ENCODE measurements at places on chromosomes 13 and 19. TPM values are rescaled to one million over a fixed set of nuclear protein-coding genes. Genes with fewer than 3 reads are reported as not detected.

GRCh38 chr13:107329991-107330390 is 762.1 kb upstream of the ARGLU1 start:
- DNase-seq, result peak; percentile 1

VMAC gene
- total RNA-seq, result 4.4 TPM

CACNG7 gene
- not detected for total RNA-seq

DNA sequence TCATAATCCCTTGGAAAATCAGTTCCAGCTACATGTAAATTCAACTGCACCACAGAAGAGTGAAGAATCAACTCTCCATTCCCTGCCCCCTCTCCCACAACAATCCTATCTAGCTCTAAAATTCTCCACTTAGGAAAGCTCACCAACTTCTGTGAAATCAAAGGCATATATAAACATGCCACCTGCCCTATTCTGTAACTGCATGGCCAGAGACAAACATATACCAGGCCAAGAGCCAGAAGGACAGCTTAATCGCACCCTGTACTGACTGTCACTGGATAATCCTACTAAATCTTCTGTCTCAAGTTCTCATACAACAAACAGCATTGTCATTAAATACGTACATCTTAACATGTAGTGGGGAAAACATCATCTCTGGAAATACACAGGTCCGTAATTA is 58.2 kb upstream of the EEF1AKMT1 start:
- no peak for DNase-seq

DNA sequence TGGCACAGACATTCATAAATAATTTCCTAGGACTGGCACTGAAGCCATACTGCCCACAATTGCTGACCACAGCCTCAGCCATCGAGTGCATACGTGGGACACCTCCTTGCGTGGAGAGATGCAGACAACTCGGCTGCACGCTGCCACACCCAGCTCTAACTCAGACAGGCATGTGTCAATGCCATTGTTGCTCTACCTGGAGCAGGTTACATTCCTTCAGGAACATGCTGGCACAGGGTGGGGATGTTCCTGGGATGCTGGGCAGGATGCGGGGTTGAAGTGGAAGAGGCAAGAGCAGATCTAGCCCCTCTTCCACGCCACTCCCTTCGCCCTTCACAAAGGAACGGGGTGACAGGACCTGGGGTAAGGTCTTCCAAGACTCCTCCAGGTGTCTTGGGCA is 24.2 kb upstream of the SLC35E1 start:
- no peak for DNase-seq

DNA sequence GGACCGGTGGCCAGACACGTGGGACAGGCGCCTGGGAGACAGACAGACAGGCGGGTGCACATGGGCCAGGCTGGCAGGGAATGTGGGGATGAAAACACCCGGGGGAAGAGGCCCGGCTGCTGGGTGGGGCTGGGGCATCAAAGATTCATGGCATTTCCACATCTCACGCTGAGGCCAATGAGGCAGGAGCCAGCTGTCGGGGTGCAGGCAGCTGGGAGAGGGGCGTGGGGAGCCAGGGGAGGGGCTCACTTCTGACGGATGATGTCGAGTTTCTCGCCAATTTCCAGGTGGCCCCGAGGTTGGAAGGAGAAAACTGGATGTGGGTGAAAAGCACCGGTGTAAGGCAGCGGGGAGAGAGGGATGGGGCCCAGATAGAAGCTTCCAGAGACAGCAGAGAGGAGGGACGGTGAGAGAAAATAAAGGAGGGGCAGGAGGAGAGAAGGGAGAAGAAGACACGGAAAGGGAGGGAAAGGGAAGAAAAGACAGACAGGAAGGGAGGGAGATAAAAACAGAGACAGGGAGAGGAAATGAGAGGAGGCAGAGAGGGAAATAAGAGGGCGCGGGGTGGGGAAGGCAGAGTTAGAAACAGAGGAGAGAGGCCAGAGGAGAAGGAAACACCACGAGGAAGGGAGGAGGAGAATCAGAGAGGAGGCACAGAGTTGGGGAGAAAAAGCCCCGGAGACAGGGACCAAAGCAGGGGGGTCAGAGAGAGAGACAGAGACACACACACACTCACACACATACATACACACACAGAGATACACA is 8.0 kb upstream of the CCER2 start:
- DNase-seq, result no peak

NRTN gene
- total RNA-seq, result 0.67 TPM

- no peak for DNase-seq
These were observed 178.2 kb downstream of the B3GLCT start for GRCh38 chr13:31377946-31378345.

GRCh38 chr13:108947551-108948030 is 318.2 kb downstream of the MYO16 start:
- DNase-seq, result no peak

DNA sequence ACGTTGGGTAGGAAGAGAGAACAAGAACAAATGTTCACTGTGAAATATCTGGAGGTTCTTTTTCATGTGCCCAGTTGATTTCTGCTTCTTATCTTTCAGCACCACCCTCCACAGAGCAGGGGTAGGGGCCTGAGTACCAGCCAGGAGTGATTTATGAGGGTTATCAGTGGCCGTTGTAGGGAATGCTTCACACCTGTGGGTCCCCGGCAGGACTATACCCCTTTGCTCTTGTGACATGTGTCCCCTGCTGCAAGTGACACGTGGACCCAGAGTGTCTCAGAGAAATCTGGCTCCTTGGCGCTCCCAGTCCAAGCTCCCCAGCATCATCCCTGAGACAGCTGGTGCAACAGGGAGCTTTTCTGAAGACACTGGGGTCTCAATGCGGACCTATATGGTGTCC is 29.7 kb downstream of the SIAH3 start:
- no peak for DNase-seq

- DNase-seq, result no peak
These were observed 4.8 kb downstream of the RNF126 start for GRCh38 chr19:658059-658839.

GRCh38 chr13:44021422-44021821 is 141.7 kb downstream of the LACC1 start:
- no peak for DNase-seq

DNA sequence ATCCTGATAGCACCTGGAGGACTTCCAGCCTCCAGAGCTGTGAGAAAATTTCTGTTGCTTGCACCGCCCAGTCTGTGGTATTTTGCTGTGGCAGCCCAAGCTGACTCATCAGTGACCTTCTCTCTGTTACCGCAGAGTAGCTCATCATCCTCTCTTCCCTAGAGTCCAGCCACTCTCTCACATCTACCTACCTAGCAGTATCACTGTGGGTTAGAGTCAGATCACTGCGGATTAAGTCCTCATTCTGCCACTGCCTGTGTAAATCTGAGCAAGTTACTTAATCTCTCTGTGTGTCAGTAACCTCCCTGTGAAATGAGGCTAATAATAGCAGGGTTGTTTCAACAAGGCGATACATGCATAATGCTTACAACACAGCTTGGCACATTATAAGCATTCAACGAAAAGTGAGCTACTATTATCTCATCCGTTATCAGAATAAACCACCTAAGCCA is 40.3 kb upstream of the USPL1 start:
- DNase-seq, result peak; percentile 95

DNA sequence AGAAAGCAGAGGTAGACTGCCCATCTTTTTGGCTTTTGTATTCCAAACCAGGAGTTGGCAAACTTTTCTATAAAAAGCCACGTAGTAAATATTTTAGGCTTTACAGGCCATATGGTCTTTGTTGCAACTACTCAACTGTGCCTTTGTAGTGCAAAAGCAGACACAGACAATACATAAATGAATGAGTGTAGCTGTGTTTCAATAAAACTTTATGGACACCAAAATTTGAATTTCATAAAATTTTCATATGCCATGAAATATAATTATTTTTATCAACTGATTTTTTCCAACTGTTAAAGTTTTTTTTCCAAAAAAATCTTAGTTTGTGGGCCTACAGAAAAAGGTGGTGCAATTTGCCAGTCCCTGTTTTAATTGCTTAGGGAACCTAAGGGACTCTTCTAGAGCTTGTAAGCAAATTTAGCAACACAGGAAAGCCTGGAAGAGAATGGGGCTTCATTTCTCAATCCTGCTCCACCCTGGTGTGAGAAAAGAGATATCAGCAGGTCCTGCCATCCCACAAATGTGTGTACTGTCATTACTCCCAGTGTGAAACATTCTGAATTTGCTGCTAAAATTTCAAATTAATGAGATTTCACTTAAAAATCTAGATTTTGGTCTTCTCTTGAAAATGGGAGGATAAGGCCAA is 194.2 kb downstream of the RGCC start:
- no peak for DNase-seq

NLRP5 gene
- total RNA-seq, result not detected

GRCh38 chr13:21673539-21673788 is 2.6 kb downstream of the FGF9 start:
- no peak for DNase-seq

DNA sequence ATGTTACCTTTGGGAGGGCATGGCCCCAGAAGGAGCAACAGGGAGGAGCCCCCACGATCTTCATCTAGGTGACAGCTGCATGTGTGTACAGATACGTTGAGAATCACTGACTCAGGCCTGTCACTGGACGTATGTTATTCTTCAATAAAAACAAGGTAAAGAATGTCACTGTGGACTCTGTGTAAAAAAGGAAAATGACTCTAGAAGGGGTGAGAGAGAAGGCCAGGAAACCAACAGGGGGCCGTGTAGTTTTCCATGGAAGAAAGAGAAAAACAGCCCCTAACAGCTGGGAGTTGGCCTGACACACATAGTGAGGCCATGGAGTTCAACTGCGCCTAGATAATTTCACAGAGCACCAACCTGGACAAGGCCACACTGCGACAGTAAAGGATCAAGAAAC is 1.9 kb upstream of the LYPD3 start:
- DNase-seq, result no peak

DNA sequence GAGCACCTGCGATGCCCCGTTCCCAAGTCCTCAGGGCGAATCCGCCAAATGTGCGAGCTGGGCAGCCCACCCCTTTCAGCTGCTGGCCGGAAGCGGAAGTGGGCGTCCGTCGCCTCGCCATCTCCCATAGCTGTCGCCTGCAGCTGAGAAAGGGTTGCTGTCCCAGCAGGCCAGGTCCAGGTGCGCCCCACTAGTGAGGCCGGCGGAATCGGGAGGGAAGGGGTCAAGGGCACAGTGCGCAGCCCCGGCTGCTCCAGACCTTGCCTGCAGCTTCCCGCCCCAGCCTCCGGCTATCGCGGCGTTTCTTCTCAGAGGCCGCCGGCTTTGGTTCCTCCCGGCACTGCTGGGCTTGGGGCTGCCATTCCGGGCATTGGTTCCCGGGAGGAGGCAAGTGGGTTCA is at the start of gene ZNF177:
Gene ZNF177, plus strand, starts transcription at position 109 of the 400 bp plus-strand sequence. CDS start 15,299 bp downstream, outside the sequence.
- no peak for DNase-seq

DNA sequence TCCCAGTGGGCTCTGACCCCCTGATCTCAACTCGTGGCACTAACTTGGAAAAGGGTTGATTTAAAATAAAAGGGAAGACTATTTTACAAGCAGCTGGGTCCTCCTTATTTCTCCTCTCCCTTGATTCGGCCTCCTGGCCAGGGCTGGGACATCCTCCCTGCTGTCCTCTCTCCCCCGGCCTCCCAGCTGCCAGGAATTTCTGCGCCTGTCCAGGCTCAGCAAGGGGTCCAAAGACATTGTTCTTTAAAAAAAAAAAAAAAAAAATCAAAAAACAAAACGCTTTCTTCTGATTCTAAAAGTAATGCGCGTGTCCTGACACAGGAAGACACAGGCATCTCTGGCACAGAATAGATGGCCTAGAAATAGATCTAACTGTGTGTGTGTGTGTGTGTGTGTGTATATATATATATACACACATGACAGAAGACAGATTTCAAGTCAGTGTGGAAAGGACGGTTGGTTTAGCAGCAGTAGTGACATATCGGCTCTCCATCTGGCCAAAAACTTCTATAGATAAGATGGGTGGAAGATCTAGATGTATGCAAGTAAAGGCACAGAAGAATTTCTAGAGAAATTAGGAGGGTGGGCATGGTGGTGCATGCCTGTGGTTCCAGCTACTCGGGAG is 12.3 kb upstream of the LENG8 start:
- no peak for DNase-seq

- DNase-seq, result no peak
These were observed 246.3 kb downstream of the LACC1 start for GRCh38 chr13:44125943-44126469.

GRCh38 chr13:27374126-27374613 is 50.2 kb upstream of the GTF3A start:
- DNase-seq, result no peak

KLF5 gene
- total RNA-seq, result 6.0 TPM

- DNase-seq, result no peak
These were observed 260.7 kb downstream of the NHLRC3 start for GRCh38 chr13:39298951-39299350.

C13orf42 gene
- not detected for total RNA-seq

SPACA4 gene
- not detected for total RNA-seq

ATP8B3 gene
- total RNA-seq, result 5.8 TPM

DNA sequence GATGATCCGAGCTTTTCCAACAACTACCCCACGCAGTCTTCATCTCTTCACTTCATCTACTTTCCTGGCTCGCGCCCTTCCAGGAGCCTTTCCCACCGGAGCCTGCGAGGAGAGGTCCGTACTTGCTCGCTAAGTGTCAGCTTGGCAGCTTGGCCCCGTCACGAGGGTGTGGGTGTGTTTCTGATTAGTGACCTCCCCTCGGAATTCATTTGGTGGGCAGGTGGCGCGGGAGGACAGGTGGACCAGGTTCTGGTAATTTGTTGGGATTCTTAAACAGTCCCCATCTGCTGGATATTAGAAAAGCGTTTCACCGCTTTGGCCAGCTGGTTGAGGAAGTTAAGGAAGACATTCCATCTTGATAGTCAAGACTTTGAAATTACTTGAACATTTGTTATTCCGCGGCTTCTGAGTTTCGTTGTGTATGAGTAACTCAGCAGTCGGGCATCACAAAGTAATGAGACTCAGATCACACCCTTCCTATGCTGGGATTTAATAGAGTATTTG is 515 bp downstream of the UFM1 start:
- peak; percentile 52 for DNase-seq

DNA sequence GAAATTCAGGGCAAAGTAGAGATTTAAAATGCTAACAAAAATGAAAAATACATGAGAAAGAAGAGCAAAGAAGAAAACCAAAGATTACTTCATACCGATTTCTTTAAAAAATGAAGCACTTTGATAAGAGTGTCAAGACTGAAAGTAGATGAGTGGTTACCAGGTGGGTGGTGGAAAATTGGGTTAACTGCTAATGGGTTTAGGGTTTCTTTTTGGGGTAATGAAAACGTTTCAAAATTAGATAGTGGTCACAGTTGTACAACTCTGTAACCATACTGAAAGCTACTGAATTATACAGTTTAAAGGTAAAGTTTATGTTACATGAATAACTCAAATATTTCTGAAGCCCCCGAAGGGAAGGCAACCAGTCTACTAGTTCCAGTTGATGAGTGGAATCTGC is 179.4 kb downstream of the NDFIP2 start:
- no peak for DNase-seq

RASAL3 gene
- total RNA-seq, result not detected

MAST1 gene
- total RNA-seq, result 0.12 TPM

CEACAM3 gene
- not detected for total RNA-seq

DNA sequence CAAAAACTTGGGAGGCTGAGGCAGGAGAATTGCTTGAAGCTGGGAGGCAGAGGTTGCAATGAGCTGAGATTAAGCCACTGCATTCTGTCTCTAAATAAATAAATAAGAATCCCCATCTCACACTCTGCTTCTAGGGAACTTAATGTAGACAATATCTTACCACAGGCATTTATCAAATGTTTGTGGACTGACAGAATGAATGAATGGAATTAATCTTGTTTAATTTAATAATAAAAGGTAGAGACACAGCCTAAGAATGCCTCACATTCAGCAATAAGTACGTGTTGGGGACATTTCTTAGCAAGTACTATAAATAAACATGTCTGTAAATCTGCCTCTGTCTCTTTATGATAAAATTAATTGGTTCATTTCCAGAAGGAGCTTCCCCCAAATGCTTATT is 36.2 kb upstream of the RBM26 start:
- peak; percentile 44 for DNase-seq

CILP2 gene
- total RNA-seq, result 0.22 TPM

GRCh38 chr13:36796052-36796451 is 23.0 kb upstream of the RFXAP start:
- DNase-seq, result no peak
